ENCODE measurements at places on chromosomes 3 and 15. TPM values are rescaled to one million over a fixed set of nuclear protein-coding genes. Genes with fewer than 3 reads are reported as not detected.

The CPN2 gene
- total RNA-seq, result not detected

The TLR9 gene
- total RNA-seq, result 0.29 TPM

DNA sequence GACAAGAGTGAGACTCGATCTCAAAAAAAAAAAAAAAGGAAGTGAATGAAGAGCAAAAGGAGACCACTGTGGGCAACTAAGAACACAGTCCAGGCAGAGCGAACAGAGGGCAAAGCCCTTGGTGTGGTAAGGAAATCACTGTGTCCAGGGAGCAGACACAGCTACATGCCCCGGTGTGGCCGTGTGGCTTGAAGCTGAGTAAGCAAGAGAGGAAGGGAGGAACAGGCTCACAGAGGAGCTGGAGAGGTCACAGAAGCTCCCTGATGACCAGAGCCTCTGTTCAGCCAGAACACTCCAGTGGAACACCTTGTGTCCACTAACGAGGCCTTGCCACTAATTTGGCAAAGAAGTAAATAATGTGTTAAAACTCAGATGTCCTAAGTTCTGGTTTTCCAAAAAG, 60.6 kb upstream of the GATA2 start:
- no peak overlapping the region for H3K4me3 ChIP-seq
- H3K27ac ChIP-seq, result no peak overlapping the region
- H3K27me3 ChIP-seq, result peaks cover 19% of the 10 kb centered on the region
- peak; percentile 9 for DNase-seq
- no peaks in the 10 kb centered on the region for H3K36me3 ChIP-seq

DNA sequence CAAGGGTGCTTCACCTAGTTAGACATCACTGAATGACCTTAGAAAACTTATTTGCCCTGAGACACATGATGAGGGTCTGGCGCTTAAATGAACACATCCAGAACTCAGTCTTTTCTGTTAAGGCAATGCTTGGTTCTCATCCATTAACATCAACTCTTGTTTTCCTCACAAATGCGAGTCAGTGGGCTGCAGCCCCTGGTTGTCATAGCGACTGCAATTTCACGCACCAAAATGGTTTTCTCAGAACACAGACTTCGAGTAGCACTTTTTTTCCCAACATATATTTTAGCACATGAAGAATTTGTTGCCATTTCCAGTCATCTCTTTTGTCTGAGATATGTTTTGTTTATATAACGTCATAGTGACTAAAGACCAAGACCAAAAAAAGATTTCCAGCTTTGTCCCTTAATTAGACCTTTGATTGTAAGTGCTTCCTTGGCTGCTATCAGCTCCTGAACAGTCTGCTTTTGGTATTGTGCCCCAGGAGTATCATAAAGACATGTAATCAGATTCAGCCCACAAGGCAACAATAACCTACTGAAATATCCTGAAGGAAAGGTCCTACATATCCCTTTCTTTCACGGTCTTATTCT, 68.5 kb downstream of the GPR176 start:
- H3K27ac ChIP-seq, result peak overlapping the region; percentile 20
- no peaks in the 10 kb centered on the region for H3K27me3 ChIP-seq
- DNase-seq, result no peak
- H3K36me3 ChIP-seq, result no peaks in the 10 kb centered on the region
- H3K4me1 ChIP-seq, result no peaks in the 10 kb centered on the region
- no peak overlapping the region for H3K4me3 ChIP-seq

GRCh38 chr15:74196175-74196574, 6.4 kb downstream of the STRA6 start:
- no peak for DNase-seq
- no peaks in the 10 kb centered on the region for H3K4me1 ChIP-seq
- H3K27ac ChIP-seq, result no peak overlapping the region
- no peak overlapping the region for H3K4me3 ChIP-seq
- H3K27me3 ChIP-seq, result no peaks in the 10 kb centered on the region

DNA sequence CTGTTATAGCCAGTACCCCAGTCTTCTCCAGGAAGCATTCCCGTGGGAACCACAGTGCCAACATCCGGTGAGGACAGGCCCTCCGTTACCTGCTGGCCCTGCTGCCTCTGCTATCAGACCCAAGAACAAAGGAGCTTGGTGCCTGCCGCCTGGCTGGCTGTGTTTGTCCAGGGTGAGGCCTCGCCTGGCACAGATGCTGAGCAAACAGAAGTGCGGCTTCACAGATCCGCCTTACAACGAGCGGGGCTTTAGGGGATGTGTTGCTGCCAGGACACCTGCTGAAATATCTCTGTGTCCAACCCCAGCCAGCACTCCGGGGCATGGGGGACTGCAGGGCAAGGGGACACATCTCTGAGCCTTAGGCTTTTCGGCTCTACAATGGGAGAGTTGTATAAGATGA, 2.2 kb upstream of the EPHB3 start:
- no peaks in the 10 kb centered on the region for H3K4me1 ChIP-seq
- H3K27me3 ChIP-seq, result no peaks in the 10 kb centered on the region
- no peak for DNase-seq
- H3K36me3 ChIP-seq, result no peaks in the 10 kb centered on the region
- H3K4me3 ChIP-seq, result no peak overlapping the region
- H3K27ac ChIP-seq, result no peak overlapping the region

GRCh38 chr3:158863247-158863646, 61.4 kb downstream of the MFSD1 start:
- H3K36me3 ChIP-seq, result no peaks in the 10 kb centered on the region
- no peak overlapping the region for H3K27ac ChIP-seq
- H3K4me3 ChIP-seq, result no peak overlapping the region
- H3K4me1 ChIP-seq, result no peaks in the 10 kb centered on the region
- no peaks in the 10 kb centered on the region for H3K27me3 ChIP-seq

- H3K36me3 ChIP-seq, result no peaks in the 10 kb centered on the region
- H3K4me3 ChIP-seq, result no peak overlapping the region
- H3K27me3 ChIP-seq, result no peaks in the 10 kb centered on the region
- H3K27ac ChIP-seq, result no peak overlapping the region
- H3K4me1 ChIP-seq, result no peaks in the 10 kb centered on the region
These were observed 124.4 kb downstream of the FAM43A start for GRCh38 chr3:194810076-194810475.

GRCh38 chr3:69094467-69095205, 9.9 kb downstream of the ARL6IP5 start:
- H3K4me3 ChIP-seq, result no peak overlapping the region
- no peaks in the 10 kb centered on the region for H3K36me3 ChIP-seq
- no peaks in the 10 kb centered on the region for H3K27me3 ChIP-seq
- H3K4me1 ChIP-seq, result peaks cover 4% of the 10 kb centered on the region
- no peak for DNase-seq

Measured in breast epithelium (tissue), 4 donors.